T-helper 2 cell treated with Interferon-gamma antibody and Interleukin-4, amounts not matched to agents 5 μg/mL and 100 μg/mL, for 36 hours (primary cell): ENCODE measurements at places on chromosomes 7 and 10.

- no peak for DNase-seq
Observed at GRCh38 chr7:121099572-121099971, 111.1 kb downstream of the CPED1 start.

GRCh38 chr7:157936976-157937375 is 600.2 kb downstream of the DNAJB6 start:
- no peak for DNase-seq

GRCh38 chr7:116399819-116400218 is 99.7 kb upstream of the CAV2 start:
- DNase-seq: no peak

DNA sequence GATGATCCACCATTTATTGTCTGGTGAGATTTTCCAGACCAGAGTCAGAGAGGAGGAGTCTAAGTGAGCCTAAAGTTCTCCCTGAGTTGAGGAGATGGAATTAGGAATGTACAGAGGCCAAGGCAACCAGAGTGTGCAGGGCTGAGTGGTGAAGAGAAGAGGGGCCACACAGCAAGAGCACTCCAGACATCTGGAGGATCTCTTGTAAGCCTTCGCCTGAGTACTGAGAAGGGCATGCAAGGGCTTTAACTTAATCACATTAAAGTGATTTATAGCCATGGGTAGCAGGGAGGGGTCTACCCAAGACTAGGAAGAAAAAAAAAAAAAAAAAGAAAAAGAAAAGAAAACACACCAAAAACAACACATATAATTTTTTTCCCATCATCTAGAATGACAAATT is 1190.4 kb downstream of the GATA3 start:
- DNase-seq: no peak

DNA sequence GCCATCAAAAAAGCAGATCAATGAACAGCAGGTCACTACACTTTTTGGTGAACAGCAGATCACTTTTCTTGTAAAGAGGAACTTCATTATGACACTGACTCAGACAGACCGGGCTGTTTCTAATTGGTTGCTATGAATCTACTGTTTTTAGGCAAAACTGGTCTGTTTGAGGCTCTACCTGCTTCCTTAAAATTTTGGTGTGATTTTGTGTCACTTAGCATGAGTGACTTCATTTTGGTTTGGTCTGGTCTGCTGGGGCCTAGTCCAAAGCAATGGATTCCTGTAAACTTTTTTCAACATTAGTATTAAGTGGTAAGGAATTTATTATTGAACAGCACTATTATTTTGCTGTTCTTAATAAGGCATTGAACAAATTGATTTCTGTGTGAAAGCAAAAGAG is 41.8 kb upstream of the C10orf71 start:
- no peak for DNase-seq

DNA sequence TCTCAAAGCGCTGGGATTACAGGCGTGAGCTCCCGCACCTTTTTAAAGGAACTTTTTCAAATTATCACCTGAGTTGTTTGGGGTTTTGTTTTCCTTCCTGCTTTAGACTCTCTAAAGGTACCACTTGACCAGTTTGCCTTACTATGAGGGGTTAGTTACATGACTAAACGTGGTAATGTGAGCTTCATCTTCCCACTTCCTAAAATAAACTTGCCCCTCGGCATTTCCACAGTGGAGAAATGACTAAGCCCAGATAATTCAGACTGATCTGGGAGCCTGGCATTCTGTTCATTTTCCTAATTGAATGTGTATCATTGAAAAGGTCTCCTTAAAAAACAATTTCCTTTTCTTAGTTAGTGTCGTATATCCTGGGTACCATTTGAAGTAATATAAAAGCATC is 163.4 kb downstream of the PLXDC2 start:
- DNase-seq: no peak

DNA sequence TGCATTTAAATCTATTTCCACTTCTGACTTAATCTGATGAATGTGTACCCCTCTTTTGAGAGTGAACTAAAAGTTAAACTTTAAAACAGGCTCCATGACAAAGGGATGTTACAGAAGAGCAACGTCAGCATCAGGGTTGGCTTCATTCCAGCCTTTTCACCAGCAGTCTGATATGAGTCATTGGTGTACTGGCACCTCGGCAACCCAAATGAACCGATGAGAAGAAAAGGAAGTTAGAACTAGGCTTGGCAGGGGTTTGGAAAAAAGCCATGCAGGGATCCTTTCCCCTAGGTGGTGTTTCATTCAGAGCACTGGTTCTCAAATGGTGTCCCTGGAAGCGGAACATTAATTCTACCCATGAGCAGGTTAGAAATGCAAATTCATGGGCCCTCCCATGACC is 53.6 kb downstream of the SEC61G start:
- no peak for DNase-seq

GRCh38 chr10:119807960-119808697 is 64.5 kb downstream of the MCMBP start:
- no peak for DNase-seq

GRCh38 chr7:1942941-1943289 is 272.8 kb downstream of the ELFN1 start:
- DNase-seq: no peak

DNA sequence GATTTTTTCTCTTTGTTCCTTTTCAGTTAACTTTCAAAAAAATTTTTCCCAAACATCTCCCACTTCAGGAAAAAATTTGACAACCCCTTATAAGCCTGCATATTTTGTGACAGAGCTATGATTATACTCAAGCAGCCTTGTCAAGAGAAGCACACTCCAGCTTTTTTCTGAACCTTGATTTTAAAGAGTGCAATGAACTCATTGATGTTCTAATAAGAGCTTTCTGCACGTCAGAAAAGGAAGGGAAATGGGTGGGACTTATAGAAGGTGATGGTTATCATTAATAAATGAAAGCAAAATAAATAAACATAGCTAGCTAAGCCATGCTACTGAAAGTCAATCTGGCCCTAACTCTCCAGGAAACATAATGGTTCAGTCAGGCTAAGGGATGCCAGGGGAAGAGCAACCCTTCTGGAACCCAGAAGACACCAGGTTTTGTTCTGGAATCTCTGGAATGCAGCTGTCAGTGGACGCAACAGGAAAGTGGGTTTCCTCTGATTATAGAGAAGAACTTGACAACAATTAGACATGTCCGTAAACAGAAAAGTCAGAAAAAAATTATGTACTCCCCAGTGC is 76.1 kb downstream of the NHLRC2 start:
- DNase-seq: no peak

DNA sequence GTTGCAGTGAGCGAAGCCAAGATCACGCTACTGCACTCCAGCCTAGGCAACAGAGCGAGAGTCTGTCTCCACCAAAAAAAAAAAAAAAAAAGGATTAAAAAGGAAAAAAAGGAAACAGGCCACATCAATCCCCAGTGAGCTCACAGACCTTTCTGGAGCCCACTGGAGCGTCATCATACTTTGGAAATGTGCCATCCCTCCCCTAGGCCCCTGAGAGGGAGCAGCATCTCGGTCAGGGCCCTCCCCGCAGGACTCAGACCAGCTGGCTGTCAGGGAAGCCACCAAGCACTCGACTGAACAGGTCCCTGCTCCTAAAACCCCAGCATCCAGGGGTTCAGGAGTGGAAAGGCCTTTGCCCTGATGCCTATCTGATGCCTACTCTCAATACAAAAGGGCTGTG is 97.9 kb upstream of the SH2B2 start:
- no peak for DNase-seq

DNA sequence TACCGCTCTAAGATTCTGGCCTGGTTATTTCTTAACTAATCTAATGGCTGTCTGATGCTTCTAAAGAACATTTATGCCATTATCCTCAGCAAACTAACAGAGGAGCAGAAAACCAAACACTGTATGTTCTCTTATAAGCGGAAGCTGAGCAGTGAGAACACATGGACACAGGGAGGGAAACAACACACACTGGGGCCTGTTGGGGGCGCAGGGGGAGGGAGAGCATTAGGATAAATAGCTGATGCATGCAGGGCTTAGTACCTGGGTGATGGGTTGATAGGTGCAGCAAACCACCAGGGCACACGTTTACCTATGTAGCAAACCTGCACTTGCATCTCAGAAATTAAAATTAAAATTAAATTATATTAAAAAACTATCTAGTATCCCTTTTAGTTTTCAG is 853.5 kb downstream of the GATA3 start:
- no peak for DNase-seq

DNA sequence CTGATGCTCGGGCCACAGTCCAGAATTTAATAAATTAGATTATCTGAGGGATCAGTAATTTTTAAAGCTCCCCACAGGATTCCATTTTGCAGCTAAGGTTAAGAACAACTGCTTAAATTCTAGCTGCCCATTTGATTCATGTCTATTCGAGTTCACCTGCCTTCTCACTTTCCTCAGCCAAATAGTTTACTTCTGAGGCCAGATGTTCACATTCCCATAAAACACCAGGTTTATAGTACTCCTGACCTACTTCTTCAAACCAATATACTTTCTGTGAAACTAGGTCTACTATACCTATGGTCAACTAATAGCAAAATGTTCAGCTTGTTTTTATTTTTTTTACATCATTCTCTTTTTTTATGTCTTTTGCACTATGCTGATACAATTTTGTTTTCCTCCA is 86.3 kb downstream of the GPR158 start:
- DNase-seq: no peak

GRCh38 chr10:4357911-4358310 is 468.1 kb upstream of the AKR1E2 start:
- DNase-seq: no peak

DNA sequence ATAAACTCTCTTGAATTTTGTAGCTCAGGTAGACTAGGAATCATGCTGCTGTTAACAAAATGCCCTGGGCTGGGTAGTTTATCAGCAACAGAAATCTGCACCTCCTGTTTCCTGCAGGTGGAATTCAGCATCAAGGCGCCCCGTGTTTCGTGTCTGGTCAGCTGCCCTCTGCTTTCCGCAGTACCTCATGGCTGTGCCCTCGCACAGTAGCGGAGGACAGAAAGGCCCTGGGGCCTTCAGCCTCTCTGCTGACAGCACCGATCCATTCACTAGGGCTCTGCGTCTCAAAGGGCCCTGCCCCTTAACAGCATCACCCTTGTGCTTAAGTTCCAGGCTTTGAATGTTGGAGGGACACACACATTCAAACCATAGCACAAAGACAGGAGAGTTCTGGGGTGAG is 90.0 kb downstream of the DYNC2I1 start:
- no peak for DNase-seq

- DNase-seq: no peak
Observed at GRCh38 chr7:3538041-3538440, 237.0 kb downstream of the SDK1 start.

GRCh38 chr7:128671992-128672391 is at the start of gene GARIN1A:
TSS of gene GARIN1A (plus strand) at chr7:128672292. CDS start at chr7:128672398, 106 bp downstream.
- DNase-seq: no peak

- no peak for DNase-seq
Observed at GRCh38 chr7:107818622-107819021, 15.6 kb upstream of the SLC26A3 start.

DNA sequence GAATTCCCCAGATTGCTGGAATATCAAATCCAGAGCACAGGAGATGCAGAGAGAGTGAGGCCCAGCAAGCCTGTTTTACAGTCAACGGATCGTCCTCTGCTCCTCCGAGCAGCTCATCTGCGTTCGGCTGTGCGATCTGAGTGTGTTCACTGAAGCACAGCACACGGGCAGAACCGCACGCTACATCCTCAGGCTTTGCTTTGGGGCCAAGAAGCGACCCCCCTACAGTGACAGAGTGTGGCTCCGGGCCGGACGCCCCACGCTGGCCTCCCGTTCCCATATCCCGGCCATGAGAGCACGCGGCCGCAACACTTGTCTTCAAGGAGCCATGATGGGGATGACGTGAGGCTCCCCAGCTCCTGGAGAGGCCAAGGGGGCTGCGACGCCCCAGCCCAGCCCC is 431.4 kb downstream of the DNAJB6 start:
- no peak for DNase-seq

DNA sequence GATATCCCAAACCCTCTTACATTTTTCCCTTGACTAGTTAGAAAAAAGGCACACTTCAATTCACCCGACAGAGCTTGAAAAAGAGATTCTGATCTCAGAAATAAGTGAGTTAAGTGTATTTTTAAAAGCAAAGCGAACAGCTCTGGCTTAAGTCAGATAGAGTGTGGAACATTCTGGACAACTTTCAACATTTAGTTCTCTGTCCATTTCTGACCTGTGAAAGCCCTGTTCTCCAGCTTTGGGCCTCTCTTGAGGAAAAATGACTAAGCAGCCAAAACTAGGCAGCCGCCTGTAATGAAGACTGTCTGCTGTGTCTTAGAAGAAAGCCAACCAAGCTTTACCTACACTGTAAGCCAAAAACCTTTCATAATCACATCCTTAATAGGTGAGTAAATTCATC is 50.5 kb downstream of the CDK6 start:
- no peak for DNase-seq

GRCh38 chr10:4117604-4118003 is 332.6 kb upstream of the KLF6 start:
- DNase-seq: no peak

GRCh38 chr10:127824826-127825225 is 67.9 kb downstream of the CLRN3 start:
- no peak for DNase-seq

- DNase-seq: no peak
Observed at GRCh38 chr10:8316284-8316683, 261.8 kb downstream of the GATA3 start.

DNA sequence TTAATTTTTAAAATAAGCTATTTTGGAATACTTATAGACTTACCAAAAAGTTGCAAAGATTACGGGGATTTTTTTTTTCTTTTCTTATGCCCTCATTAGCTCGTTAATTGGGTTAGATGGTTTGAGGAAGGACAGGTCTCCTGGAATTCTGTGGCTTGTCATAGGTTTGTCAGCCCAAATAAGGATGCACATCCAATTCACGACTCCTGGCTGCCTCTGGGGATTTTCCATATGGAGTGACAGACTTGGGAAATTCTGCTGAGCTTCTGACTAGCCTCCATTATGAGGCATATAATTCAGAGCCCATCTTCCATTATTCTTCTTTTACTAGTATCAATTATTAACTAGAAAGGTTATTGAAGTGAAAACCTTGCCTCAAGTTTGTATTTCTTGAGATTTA is 102.1 kb downstream of the AUTS2 start:
- DNase-seq: no peak

DNA sequence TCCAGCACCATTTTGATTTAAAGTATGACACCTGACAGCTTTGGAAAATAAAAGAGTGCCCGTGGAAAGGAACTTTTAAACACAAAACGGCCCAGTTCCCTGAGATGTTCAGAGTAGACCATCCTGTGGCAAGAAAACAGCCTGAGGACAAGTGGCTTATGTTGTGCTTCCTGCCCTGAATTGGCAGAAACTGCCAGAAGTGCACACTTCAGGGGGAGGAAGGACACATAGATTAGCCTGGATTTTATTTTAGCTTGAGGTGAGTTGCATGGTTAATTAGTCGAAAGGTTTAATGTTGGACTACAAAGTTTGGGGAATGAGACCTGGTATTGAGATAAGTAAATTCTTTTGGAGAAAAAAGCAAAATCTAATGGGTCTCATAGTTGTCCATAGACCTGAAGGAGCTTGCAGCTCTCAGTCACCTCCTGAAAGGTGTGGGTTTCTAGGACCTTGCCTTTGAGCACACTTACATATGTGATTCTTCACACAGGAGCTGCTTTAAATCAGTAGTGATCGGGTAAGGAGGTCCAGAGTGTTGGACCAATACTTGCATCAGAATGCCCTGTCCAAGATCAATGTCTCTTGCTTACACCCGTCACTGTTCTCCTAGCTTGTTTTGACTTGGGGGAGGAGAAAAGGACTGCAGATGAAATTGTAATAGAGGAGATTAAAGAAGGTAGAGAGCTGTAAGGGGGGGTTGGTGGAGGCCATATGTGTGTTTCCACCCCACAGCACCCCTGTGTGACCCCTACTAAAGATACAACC is 4.9 kb downstream of the ITIH2 start:
- no peak for DNase-seq

- no peak for DNase-seq
Observed at GRCh38 chr10:104146882-104147281, 24.9 kb downstream of the SFR1 start.

- DNase-seq: peak; percentile 78
Observed at GRCh38 chr10:100997360-100998182, 2.0 kb upstream of the LZTS2 start.
